ENCODE measurements at places on chromosomes 3 and 15.

- DNase-seq, result peak; percentile 43
Observed at GRCh38 chr3:28916713-28917499, 364.0 kb upstream of the RBMS3 start.

GRCh38 chr15:78085928-78086327, 6.4 kb upstream of the SH2D7 start:
- peak; percentile 94 for DNase-seq

GRCh38 chr3:70816346-70816745, 503.9 kb upstream of the MDFIC2 start:
- DNase-seq, result no peak

DNA sequence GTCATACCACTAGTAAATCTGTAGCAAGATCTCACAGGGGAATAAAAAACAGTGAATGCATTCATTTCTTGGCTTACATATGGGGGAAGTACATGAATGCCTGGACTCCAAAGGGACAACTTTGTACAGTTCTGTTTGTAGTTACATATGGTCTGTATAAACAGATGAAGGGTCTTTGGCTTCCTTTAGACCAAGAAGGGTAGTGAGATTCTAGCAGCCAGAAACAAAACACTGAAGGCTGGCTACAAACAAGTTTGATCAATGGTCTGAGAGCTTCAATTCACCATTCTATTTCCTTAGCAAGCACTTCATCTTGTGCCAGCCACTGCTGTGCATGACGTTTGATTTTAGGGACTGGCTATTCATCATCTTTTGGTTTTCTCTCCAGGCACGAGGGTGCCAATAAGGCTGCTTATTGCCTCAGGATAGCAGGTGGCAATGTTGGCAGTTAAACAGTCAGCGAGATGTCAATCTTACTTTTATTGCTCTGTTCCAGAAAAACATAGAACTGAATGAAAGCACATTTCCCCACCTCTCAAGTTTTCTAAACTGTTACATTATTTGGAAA, 313.7 kb upstream of the COL8A1 start:
- no peak for DNase-seq

GRCh38 chr3:34109021-34109420, 310.6 kb downstream of the PDCD6IP start:
- DNase-seq, result no peak

DNA sequence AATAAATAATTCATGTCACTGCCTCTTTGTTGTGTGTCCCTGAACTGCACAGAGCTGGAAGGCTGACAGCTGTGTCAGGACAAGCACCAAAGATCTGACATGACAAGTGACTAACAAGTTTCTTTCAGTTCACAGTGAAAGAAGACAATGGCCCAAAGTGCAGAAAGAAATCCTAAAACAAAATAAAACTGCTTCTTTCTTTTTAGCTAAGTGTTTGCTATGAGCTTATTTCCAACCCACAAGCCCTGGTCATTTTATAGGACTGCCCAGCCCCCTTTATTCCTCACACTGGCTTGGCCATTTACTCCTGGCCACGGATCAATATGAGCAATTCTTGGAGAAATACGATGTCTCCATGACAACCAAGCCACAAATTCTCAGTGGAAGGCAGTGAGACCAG, 238.5 kb downstream of the WDR72 start:
- DNase-seq, result no peak

DNA sequence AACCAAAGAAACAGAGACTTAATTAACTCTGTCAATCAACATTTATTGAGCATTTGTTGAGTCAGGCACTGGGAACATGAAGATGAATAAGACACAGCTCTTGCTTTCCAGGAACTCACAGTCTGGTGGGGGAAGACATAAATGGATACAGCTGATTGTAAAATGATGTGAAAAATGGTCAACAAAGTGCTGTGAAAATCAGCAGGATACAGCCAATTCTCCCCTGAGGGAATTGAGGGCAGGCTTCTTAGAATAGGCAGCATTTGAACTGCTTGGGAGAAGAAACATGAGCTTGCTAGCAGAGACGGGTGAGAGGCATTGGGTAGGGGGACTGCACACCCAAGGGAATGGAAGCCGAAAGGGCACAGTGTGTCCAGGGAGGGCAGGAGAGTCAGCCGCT, 41.1 kb downstream of the MFSD1 start:
- no peak for DNase-seq

DNA sequence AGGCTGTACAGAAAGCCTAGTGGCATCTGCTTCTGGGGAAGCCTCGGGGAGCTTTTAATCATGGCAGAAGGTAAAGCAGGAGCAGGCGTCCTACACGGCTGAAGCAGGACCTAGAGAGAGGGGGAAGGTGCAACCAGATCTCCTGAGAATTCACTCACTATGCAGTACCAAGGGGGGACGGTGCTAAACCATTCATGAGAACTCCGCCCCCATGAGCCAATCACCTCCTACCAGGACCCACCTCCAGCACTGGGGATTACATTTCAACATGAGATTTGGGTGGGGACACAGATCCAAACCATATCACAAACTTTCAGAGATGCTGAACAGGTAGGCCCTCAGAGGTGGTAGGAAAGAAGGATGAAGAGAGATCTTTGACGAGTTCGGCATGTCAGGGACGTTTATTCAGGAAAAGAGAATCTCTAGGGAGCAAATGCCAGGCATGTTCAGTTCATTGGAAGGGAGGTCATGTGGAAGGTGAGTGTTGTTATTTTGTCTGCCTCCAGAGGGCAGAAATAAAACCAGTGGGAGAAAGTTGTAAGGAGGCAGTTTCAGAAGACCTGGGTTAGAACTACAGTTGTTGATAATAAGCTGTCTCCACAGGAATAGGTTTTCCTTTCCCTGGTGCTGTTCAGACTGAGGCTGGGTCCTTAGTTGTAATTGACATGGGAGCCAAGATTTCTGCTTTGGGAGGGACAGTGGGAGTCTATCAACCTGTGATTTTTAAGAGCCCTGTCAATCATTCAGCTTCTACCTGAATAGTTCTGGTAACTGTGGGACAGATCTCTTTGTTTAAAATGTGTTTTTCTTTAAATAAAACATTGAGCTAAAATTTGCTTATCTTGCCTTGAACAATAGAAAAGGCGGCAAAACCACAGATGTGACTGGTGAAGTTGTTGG, 4.3 kb upstream of the FNDC3B start:
- no peak for DNase-seq

DNA sequence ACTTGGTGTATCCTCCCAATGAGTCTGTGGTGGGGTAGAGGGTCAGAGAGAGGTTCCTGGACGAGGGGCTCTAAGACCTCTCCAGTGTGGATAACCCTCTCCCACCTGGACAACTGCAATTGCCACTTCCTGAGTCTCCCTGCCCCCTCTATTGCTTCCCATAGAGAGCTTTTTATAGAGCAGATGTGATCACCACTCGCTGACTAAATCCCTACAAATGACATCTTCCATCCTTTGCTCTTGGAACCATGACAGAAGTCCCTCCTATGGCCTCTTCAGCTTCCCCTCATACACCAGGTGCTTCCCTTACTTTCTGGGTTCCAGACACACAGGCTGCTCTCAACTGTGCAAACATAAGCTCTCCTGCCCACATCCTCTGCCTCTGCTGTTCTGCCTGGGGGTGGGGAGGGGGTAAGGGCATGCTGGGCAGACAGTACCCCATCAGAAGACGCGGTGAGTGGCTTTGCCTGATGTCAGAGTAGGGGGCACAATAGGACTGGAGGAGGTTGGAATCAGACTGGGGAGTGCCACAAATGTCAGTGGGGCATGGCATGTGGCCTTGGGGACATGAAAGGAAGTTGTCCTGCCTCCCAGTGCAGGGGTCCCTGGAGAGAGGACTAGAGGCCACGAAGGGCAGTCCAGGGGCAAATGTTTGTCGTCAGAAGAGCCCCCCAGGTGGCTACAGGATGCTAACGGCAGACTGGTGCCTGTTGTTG, 15.2 kb downstream of the ITIH3 start:
- no peak for DNase-seq

- no peak for DNase-seq
Observed at GRCh38 chr3:63477494-63478129, 174.9 kb upstream of the SNTN start.

- DNase-seq, result no peak
Observed at GRCh38 chr3:179697736-179698332, 45.0 kb downstream of the USP13 start.

GRCh38 chr15:78620527-78621421, at the start of gene CHRNA3:
Gene CHRNA3 (minus strand): TSS chr15:78620996. CDS start chr15:78620794, 202 bp downstream.
- DNase-seq, result no peak

Data from fibroblast of skin of left quadriceps (primary cell).